Heart right ventricle (tissue), 16 donors: ENCODE measurements at places on chromosomes 5 and 9.

DNA sequence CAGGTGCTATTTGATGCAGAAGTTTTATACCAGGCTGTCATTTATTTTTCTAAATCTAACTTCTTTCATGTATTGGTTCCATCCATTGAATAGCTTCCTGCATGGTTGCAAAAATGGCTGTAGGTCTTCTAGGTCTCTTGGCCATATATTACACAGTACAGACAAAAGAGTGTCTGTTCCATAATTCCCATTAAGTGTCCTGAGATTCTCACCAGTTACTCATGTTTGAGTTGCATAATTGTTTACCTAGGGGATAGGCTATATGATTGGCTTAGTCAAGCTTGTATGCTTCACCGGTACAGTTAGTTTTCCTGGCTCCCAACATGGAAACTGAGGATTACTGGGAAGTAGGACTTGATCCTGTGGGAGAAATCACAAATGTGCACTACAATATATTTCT, 399.4 kb upstream of the NUDT12 start:
- DNase-seq, result no peak

DNA sequence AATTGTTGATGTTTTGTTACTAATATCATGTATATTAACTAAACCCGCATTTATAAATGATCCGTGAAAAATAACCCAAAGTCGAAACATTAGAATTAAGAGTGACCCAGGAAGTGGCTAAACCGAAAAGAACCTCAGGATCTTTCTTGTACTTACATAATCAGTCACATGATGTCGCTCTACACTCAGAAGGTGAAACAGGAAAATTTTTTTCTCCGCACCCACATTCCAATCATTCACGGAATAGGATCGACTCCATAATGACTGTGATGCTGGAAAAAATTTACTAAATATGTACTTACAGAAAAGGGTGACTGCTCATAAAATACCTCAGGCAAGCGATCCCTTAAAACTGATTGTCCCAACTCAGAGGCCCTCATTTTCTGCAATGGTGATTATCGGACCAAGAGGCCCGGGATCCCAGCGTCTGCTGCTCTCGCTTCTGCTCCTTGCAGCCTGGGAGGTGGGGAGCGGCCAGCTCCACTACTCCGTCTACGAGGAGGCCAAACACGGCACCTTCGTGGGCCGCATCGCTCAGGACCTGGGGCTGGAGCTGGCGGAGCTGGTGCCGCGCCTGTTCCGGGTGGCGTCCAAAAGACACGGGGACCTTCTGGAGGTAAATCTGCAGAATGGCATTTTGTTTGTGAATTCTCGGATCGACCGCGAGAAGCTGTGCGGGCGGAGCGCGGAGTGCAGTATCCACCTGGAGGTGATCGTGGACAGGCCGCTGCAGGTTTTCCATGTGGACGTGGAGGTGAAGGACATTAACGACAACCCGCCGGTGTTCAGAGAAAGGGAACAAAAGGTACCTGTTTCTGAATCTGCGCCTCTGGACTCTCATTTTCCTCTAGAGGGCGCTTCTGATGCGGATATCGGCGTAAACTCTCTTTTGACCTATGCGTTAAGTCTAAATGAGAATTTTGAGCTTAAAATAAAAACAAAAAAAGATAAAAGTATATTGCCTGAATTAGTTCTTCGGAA, at the start of gene PCDHA12:
TSS of gene PCDHA12 (plus strand) at position 224 of the 981 bp plus-strand sequence. CDS start at position 389, 165 bp downstream.
- DNase-seq, result no peak

- DNase-seq, result no peak
Observed at GRCh38 chr9:129866394-129867135, 31.3 kb downstream of the USP20 start.

- DNase-seq, result no peak
Observed at GRCh38 chr9:73906671-73907070, 590.5 kb upstream of the RORB start.

DNA sequence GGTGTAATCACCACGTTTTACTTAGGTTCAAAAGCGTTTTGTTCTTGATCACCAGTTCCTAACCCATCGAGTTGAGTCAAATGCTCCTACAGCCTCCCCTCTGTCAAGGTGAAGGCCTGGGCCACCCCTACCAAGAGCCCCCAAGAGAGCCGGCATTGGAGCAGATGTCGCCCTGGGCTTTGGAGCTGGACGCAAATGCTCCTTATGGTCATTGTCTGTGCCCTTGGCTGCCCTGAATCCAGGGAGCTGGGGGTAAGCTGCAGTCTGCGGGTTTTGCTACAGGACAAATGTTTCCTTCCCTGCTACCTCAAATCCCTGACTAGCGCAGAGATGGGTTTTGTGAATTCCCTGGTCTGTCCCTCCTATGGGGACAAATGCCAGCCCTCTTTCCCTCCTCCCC, 4.9 kb downstream of the RNF183 start:
- DNase-seq, result no peak

- no peak for DNase-seq
Observed at GRCh38 chr5:32476891-32477290, 32.4 kb upstream of the ZFR start.

GRCh38 chr5:149036168-149036567, 26.7 kb downstream of the SH3TC2 start:
- DNase-seq, result no peak

- no peak for DNase-seq
Observed at GRCh38 chr5:61228229-61228628, 66.0 kb upstream of the SMIM15 start.

DNA sequence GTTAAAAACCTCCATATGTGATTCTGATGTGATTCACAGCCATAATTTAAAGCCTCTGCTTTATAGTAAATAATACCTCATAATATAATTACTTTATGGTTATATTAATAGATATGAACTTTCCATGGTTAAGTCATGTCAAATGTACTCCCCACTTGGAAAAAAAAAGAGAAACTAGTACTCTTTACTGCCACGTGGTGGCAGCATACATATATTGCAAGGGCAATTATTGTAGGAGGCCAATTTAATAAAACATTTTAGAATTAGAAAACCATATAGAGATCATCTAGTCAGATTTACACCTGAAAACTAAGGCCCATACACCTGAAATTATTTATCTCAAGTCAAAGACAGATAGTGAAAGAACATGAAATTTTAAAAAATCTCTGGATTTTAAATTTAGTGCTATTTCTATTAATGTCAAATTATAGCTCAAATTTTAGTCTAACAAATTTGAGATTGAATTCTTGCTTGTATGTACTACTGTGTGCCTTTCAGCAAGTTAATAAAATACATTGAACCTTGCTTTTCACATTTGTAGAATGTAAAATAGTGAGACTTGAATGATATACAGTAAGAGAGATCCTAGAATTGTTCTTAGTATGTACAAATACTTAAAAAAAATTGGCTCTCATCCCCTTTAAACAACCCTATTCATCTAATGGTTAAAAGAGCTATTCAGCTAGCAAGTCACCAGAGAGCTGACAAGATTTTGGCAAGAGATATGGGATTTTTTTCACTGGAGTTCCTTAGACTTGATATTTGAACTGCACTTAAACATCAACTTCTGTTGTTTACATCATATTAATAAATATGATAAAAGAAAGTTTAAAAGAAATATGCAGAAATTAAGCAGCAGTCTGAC, 603.8 kb downstream of the TLE4 start:
- DNase-seq, result no peak

- DNase-seq, result no peak
Observed at GRCh38 chr9:136104916-136105315, 9.8 kb upstream of the NACC2 start.
